ENCODE measurements at places on chromosomes 4 and X.

GRCh38 chr4:6892190-6892908, 17.3 kb upstream of the TBC1D14 start:
- DNase-seq: peak; percentile 90

- DNase-seq: no peak
Observed at GRCh38 chr4:107255114-107255513, 219.0 kb upstream of the DKK2 start.

- DNase-seq: peak; percentile 59
Observed at GRCh38 chr4:67332627-67333026, 212.7 kb downstream of the CENPC start.

DNA sequence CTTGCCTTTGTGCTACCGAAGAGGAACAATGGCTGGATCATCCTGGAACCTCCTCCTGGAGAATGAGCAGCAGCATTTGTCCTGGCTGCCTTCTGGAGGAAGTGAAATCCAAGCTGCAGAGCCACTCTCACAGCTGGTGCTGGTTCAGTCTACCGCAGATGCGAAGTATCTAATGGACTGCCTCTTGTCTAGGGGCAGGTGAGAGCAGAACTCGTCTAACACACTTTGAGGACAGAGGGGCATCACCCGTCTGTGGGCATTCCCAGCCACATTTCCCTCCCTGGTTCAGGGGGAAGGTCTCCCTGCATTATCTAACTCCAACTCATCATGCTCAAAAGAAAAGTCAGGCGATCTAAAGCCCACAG, 338.2 kb upstream of the GATB start:
- DNase-seq: no peak

GRCh38 chrX:72110051-72110875, 21.5 kb downstream of the RTL5 start:
- DNase-seq: peak; percentile 38

- peak; percentile 62 for DNase-seq
Observed at GRCh38 chrX:40174854-40175510, 77.2 kb upstream of the BCOR start.

DNA sequence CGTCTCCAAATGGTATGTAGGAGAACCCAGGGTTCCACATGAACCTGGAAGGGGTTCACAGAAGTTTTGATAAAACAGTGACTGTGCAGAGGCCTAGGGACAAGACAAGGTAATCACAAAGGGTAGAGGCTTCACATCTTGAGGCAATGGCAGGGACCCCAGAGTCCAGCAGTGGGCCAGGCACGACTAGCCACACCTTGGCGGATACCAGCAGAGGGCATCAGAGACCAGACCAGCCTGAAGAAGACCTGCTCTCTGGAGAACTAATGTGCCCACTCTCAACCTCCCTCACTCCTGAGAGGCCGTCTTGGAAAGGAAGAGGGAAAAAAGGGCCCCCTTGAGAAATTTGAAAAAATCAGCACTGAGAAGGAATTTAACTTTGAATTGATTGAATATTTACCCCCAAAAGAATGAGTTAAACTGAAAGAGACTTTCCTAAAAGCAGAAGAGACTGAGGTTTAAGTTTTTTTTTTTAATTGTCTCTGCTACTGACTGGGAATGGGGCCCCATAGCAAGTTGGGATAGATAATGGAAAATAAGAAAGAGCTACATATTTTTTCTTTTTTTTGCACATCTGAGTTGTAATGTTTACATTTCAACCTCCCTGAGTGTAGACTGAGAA, 243.8 kb upstream of the JADE1 start:
- DNase-seq: peak; percentile 61

DNA sequence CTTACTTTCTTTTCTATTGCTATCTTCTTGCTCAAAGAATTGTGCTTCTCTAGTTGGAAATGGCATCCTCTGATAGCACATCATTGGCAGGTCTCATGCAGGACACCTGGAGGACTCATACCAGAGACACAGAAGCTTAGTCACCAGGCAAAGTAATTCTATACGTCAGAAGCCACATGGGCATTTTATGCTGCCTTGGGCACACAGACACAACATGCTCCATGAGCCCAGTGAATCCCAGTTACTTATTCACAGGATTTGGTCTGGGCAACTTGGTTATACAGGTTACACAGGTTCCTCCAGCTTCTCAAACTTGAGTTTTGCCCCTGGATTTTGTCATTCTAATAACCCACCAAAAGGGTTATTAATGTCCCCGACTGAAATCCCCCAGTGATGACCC, 7.1 kb downstream of the RASSF6 start:
- no peak for DNase-seq

- DNase-seq: peak; percentile 80
Observed at GRCh38 chr4:122712782-122713181, 19.7 kb upstream of the BBS12 start.

GRCh38 chr4:143438710-143439109, 74.8 kb upstream of the SMARCA5 start:
- no peak for DNase-seq

GRCh38 chrX:120021927-120022326, 55.6 kb downstream of the RHOXF2B start:
- peak; percentile 91 for DNase-seq

DNA sequence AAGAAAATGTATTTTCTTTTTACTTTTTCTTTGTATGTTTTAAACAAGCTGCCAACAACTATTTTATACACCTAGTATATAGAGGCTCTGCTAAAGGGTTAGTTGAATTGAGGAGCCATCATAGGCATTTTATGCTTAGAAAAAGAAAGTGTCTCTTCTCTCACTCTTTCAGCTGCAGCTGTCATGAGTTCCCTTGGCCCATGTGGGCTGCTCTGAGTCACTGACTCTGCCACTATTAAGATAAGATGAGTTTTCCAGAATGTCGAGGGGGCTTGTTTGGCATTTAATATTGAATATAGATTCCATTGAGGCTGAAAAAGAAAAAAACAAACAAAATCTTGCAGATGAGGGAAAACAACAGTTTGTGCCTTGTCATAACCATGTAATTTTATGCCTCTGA, 126.0 kb upstream of the PAQR3 start:
- peak; percentile 73 for DNase-seq

DNA sequence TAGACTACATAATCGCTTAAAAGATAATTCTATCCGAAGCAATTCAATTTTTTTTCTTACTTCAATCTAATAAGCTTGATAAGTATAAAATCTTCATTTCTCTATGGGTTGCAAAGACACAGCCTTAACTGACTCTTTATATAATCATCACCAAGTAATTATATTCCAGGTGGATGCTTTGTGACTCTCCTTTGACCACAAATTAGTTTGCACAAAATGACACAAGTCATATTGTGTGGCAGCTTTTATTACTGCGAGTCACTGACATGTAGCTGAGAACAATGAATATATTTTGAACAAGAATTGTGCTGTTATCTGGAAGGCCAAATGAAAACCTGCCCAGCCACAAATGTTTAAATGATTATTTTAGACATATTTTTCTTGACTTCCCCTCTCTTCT, 1727.8 kb downstream of the ARAP2 start:
- DNase-seq: no peak

- DNase-seq: no peak
Observed at GRCh38 chr4:32499171-32499570, 1779.0 kb downstream of the PCDH7 start.

DNA sequence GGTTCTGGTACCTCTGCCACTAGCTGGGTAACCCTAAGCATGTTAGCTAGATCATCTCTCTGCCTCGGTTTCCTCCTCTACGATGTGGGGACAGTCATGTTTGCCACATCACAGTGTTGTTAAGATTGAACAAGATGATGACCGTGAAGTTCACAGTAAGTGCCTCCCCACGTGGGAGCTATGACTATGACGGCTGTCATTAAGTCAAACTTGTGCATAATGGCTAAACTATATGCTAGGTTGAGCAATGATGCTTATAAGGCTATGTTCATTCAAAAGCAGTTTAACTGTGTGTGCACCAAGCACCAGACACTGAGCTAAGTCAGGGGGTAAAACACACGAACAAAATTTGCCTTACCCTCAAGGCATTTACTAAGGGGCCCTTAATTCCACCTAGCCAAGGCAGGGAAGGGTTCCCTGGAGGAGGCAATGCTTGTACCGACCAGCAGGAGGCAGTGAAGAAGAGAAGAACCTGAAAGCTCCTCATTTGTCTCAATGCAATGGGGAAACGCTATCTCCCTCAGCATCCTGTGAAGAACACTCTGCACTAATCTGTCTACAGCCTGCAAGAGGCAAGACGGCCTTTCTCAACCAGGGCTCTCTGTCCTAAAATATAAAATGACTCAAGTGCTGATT, 52.9 kb downstream of the MAP7D2 start:
- peak; percentile 7 for DNase-seq

- no peak for DNase-seq
Observed at GRCh38 chr4:111542056-111542455, 603.2 kb upstream of the FAM241A start.
